Stimulated activated CD8-positive, alpha-beta memory T cell treated with anti-CD3 and anti-CD28 coated beads, Interleukin-12 subunit alpha, Interleukin-12 subunit beta, amount 100 ng/mL, for 1 hour (primary cell): ENCODE measurements at places on chromosomes 3 and 15.

- DNase-seq = no peak
These were observed 58.5 kb upstream of the GATA2 start for GRCh38 chr3:128551451-128551850.

- DNase-seq = no peak
These were observed 221.4 kb downstream of the NR1D2 start for GRCh38 chr3:24166515-24166914.

GRCh38 chr15:31145271-31145911 is 43.9 kb upstream of the TRPM1 start:
- DNase-seq = no peak

GRCh38 chr3:127217596-127218453 is 24.9 kb downstream of the PRR23E start:
- no peak for DNase-seq

GRCh38 chr15:88701561-88702095 is 62.8 kb downstream of the ISG20 start:
- DNase-seq = no peak
